ENCODE measurements at places on chromosomes 1 and 21. TPM values are rescaled to one million over a fixed set of nuclear protein-coding genes. Genes with fewer than 3 reads are reported as not detected.

The ASCL5 gene
- total RNA-seq, result not detected

The CD1D gene
- total RNA-seq, result 0.25 TPM

The SLC16A4 gene
- total RNA-seq, result 16.6 TPM

The TSSK3 gene
- 5.1 TPM for total RNA-seq

The ACTL8 gene
- 0.12 TPM for total RNA-seq

The MAP3K21 gene
- 1.7 TPM for total RNA-seq
